ENCODE measurements at places on chromosomes 12 and 14.

GRCh38 chr12:118126119-118126757, 9.7 kb upstream of the PEBP1 start:
- no peak for DNase-seq

GRCh38 chr12:25126746-25127145, 68.2 kb downstream of the DNAI7 start:
- DNase-seq, result no peak

- DNase-seq, result no peak
These were observed 13.1 kb upstream of the MYL2 start for GRCh38 chr12:110933326-110933974.

GRCh38 chr14:98167705-98168104, 1104.3 kb downstream of the BCL11B start:
- no peak for DNase-seq

DNA sequence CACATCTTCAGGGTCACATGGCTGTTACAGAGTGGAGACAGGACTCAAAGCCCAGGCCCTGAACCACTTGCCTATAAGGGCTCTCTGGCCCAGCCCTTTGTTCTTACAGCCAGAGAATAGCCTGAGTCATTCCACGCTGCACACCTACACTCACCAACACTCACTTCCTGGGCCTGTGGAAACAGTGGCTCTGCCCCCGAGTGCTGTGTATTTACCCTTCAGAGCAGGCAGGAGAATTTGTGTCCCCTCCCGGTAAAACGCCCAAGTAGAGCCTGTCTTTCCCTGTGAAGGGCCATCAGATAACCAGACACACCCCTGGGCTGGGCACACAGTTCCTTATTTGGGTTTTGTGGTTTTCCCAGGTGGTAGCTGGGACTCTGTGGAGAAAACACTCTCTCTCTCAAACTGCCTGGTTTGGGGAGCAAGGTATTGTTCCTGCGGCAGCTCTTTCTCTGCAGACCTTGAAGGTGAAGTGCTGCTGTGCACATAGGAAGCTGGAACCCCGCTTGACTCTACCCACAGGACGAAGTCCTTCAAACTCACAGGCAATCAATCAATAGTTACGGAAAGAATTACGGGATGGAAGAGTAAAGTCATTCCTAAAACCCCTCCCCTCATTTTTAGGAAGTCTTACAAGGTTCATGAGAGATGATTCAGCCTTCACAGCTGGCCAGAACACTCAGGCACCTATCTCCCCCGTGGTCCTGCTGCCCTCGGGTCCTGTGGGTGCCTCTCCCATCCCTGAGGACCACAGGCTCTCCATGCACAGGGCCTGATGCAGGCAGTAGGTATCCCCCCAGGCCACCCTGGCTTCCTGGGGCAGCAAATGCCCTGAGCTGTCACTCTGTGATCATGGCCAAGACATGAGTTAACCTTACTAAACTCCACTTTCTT, 20.3 kb downstream of the FIGNL2 start:
- no peak for DNase-seq

DNA sequence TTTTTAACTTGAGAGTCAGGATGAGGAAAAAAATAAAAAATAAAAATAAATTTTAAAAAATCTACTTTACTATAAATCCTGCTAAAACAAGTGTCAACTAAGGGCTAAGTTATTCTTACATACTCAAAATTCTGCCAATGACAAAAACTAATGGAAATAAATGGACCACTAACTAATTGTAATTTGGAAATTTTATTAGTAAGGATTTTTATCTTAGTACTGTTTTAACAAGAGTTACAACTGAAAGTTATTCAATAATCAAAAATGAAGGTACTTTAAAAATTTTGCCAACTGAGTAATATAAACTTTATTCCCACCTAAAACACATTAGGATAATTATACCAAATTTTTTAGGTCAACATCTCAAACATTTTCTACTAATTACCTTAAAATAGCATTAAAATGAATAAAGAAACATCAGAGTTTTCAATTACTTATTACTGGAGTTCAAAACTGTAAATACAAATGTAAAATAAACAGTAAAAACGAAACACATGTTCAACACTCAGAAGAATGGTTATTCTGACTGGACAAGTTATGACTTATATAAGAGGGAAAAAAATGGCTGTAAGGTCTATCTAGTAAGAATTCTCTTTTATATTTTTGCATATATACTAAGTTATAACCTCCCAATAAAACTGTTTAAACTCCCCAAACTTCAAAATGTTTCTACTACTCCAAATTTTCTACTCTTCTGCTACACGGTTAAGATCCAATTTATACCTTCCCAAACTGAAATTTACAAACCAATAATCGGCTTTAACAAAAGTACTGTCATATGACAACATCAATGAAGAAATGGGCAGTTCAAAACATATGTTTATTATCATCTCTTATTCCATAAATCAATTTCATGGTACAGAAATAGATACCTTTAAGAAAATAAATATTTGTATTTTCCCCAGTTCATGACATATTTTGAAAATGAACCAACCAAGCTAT, 2.7 kb downstream of the HECTD1 start:
- DNase-seq, result no peak

DNA sequence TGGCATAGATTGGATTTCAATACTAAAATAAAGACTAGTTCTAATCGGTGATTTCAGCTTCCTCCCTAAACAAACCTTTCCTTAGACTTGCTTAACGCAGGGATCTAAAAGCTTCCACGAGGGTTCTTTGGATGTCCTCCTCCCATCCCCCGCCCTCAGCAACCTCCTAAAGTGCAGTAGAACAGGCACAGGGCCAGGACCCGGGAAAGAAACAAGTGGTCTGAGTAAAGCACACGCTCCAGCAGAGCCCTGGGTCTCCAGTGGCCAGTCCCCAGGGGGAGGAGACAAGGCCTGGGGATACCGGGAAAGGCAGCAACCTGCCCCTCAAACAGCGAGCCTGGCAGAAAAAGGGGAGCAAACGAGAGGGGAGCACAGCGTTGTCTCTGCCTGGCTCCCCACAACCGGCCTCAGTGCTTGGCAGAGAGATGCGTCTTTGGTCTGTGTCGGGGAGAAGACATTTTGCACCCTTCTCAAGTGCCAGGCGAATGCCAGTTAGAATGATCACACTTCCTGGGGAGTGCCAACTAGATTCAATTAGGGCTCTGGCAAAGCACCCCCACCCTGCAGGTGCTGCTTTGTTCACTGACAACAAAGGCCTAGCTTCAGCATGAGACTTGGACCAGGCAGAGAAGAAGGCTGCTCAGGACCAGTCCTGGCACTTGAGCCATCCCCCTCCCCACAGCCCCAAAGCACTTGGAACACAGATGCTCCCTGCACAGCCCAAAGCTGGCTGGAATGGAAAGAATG, 17.1 kb upstream of the SLC6A12 start:
- DNase-seq, result no peak

All from iPS-NIHi11 (cell line).